ENCODE measurements at places on chromosomes 11 and 22. TPM values are rescaled to one million over a fixed set of nuclear protein-coding genes. Genes with fewer than 3 reads are reported as not detected.

DNA sequence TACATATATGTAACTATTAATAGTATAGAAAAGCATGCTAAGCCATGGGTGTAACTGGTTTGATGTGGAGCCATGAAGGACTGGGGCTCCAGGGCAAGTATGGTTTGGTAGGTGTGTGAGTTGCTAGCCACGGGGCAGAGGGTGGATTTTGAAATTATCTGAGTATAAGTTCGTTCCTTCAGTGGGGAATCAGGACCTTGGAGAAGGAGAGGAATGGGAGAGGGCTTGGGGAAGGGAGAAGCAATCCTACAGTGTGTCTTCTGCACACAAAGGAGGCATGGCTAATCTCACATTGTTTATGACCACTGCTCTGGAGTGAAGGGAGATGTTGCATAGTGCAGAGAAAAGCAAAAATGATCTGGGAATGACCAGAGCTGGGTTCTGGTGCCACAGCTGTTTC is 127.8 kb upstream of the CADM1 start:
- H3K27ac ChIP-seq, result no peak overlapping the region
- no peaks in the 10 kb centered on the region for H3K27me3 ChIP-seq
- no peaks in the 10 kb centered on the region for H3K36me3 ChIP-seq

DNA sequence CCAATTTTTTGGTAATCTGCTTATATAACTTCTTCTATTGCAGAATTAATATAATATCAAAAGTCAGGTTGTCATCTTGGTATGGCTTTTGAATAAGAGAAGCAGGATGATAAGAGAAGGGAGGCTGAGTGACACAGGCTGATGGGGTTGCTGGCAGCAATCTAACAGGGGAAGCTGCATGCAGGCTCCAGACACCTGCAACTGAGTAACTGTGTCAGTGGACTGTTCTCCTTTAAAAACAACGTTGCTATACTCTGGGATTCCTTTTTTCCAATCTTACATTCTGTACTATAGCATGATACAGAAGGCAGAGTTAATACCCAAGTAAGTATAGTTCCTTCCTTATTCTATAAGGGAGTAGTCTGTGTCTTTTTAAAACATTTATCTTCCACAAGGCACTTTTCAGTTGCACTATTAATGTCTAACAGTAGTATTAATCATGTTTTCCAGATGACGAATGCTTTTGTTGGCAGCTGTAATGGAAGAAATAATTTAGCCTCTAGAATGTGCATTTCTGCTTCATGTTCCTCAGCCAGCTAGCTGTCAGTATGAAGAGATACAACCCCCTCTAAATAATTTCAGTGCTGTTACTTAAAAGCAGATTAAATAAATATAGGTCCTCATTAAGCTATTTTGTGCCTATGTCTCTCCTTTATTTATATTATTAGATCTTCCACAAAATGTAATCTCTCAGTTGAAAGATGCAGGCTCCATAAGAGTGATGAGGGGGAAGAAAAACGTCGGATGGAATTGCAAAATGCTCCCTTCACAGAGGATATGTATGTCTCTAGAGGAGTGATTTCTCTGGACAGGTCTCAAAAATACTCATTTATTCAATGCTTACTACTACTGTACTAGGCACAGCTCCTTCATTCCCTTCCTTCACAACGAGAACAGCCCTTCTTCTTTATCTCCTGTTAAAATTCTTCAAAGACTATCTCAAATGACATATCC is 50.8 kb downstream of the ATG16L2 start:
- peaks cover 4% of the 10 kb centered on the region for H3K4me1 ChIP-seq
- peak overlapping the region; percentile 37 for H3K27ac ChIP-seq
- DNase-seq, result no peak

- no peaks in the 10 kb centered on the region for H3K4me1 ChIP-seq
- DNase-seq, result no peak
- no peak overlapping the region for H3K27ac ChIP-seq
These were observed 2.8 kb downstream of the SMIM38 start for GRCh38 chr11:69158301-69159149.

Gene LRP4
- 1.2 TPM for total RNA-seq

DNA sequence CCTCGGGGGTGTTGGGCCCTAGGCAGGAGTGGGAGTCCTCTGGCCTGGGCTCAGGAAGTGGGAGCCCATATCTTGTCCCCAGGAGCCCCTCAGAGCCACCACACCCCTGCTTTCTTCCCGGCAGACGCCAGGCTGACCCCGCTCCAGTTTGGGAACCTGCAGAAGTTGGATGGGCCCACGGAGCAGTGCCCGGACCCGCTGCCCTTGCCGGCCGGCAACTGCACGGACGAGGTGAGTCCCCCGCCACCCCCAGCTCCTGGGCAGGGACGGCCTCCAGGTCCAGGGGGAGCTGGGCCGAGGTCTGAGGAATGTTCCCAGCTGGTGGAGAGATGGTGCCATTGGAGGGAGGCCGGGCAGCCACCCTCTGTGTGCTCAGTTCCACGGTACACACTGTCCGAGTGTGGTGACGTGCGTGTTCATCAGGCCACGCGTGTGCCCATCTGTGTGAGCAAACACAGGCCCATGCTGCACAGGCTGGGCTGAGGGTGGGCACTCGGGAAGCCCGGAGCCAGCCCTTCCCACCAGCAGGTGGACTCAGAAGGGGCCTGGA is 4.8 kb downstream of the MUC5B start:
- no peaks in the 10 kb centered on the region for H3K36me3 ChIP-seq
- H3K4me1 ChIP-seq, result no peaks in the 10 kb centered on the region
- H3K27me3 ChIP-seq, result peaks cover 5% of the 10 kb centered on the region
- H3K27ac ChIP-seq, result no peak overlapping the region
- DNase-seq, result no peak

All from uterus (tissue), 4 donors.